ENCODE measurements at places on chromosomes 6 and 20.

DNA sequence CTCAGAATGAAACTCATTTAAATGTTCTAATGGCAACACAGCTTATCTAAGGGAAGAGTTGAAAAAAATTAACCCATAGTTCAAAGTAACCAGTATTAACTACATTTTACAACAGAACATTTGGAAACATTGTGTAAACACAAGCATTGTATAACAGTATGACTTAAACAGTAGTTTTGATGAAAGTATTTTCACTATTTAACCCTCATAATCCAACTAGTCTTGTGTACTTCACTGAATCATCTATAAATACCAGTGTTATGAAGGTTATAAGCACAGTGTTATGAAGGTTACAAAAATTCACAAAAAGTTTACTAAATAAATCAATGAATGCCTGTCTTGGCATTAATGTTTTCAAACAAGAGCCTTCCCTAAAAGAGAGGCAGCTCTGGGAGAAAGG lies 66.5 kb downstream of the REV3L start:
- DNase-seq: peak; percentile 20

- no peak for DNase-seq
Measured at GRCh38 chr6:29259721-29260120, 41.8 kb upstream of the OR14J1 start.

GRCh38 chr20:35595901-35596300 lies 19.7 kb upstream of the SPAG4 start:
- DNase-seq: no peak

DNA sequence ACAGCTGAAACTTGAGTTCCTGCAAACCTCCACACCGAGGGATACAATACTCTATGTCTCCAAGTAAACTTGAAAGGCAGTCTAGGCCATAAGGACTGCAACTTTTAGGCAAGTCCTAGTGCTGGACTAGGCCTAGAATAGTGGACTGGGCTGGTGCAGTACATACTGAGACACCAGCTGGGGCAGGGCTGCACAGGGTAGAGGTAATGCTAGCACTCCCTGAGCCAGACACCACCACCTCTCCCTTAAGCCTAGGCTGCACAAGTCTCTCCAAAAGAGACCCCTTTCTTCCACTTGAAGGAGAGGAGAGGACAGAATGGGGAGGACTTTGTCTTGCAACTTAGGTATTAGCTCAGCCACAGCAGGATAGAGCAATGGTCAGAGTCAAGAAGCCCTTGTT lies 65.7 kb upstream of the PTPRK start:
- DNase-seq: no peak

DNA sequence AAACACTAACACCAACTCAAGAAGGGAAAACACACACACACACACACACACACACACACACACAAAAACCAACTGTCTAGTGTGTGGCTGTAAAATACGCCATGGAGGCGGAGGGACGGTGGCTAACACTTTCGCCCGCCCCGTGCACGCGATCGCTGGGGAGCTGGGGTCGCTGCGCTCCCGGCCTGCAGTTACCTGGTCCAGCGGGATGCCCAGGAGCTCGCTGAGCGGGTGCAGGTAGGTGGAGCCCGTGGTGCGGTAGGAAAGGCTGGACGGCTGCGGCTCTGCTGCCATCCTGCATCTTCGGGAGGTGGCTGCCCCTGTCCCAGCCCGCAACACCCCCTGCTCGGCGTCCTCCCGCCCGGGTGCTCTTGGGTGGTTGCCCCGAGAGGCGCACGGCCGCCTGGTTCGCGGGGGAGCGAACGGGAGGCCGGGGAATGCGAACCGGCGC lies 303 bp downstream of the MBOAT1 start:
- DNase-seq: no peak

DNA sequence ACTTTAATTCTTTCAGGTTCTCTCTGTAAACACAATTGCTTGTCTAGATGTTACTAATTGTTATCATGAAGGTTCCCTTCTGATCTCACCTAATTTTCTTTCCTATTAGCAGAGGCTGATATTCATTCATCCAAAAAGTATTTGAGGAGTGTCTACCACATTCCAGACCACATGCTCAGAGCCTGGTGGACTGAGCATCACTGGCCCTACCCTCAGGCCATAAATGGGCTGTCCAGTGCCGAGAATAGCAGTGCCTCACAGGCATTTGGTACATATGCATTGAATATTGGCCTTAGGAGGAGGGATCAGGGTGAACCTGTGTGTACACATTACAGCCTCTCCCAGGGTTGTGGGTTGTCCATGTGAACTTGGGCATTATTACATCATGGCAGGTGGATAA lies 40.4 kb upstream of the PRELID3B start:
- no peak for DNase-seq

GRCh38 chr20:23697947-23698346 lies 9.1 kb upstream of the CST4 start:
- DNase-seq: no peak

DNA sequence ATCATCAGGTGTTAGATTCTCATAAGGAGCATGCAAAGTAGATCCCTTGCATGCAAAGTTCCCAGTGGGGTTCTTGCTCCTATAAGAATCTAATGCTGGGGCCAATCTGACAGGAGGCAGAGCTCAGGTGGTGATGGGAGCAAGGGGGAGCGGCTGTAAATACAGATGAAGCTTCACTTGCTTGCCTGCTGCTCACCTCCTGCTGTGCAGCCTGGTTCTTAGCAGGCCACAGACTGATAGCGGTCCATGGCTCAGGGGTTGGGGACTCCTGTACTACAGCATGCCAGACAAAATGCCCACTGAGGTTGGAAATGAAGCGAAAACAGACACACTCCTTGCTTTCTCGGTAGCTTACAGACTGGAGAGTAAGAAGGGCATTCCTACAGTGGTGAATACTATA lies 386.8 kb downstream of the PLCB1 start:
- DNase-seq: no peak

GRCh38 chr20:21936720-21937380 lies 231.4 kb downstream of the PAX1 start:
- DNase-seq: no peak

GRCh38 chr6:143119260-143119659 lies 58.6 kb downstream of the AIG1 start:
- DNase-seq: no peak

DNA sequence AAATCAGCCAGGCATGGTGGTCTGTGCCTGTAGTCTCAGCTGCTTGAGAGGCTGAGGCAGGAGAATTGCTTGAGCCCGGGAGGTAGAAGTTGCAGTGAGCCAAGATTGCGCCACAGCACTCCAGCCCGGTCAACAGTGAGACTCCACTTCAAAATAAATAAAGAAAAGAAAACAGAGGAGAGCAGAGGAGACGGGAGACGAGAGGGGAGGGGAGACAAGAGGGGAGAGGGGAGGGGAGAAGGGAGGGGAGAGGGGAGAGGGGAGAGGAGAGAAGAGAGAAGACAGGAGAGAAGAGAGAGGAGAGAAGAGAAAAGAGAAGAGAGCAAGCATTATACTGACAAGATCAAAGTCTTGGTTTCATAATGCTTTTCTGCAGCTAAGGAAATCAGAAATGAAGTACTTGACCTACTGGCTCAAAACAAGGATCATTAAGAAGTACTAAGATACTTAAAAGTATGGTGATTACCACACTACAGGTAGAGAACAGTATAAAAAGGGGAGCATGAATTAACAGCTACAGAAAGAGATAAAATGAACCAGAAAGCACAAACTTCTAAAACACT lies 30.5 kb downstream of the FAM8A1 start:
- no peak for DNase-seq

DNA sequence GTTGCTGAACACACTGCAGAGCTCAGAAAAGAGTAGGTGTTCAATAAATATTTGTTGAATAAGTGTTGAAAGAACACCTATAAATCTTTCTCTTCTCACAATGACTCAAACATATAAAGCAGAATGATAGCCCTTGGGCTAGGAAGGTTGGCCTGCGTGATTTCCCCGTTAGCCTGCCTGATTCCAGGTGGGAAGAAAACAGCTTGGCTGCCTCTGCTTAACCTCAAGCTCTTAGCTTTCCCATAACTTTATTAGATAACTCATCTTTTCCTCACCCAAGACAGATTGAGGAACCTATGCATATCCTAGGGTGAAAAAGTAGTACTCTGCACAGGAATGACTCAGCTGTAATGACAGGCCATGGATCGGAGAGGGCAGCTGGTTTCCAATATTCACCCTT lies 300.3 kb upstream of the ID4 start:
- DNase-seq: no peak

- DNase-seq: no peak
Measured at GRCh38 chr6:42509765-42510164, 54.1 kb upstream of the UBR2 start.

DNA sequence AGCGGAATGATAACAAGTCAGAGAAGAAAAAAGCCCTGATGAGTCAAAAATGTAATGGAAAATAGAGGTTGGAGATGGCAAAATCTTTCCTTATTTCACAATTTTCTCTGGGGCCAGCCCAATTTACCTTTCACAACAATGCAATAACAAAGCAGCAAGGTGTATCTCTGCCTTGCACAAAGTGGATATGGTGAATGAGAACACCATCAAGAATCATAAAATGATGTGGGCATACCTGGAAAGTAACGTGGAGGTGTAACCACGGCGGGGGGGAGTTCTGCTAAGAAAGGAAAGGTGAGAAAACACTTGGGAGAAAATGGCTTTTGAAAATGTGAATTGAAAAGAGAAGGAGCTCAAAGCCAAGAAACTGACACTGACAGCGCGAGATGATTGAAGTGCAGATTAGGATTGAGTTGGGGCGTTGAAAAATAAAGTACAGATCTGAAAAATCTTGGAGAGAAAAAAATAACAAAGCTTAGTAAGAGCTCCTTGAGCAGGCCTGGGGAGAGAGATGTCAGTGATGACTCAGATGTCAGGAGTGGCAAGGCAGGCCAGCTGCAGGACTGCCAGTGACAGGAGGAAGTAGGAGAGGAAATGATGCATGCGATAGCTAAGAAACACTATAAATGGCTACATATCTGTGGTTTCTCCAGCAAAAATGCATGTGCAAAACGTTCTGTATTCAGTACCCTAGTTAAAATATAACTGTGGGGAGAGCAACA lies 26.2 kb downstream of the ARHGAP18 start:
- no peak for DNase-seq

DNA sequence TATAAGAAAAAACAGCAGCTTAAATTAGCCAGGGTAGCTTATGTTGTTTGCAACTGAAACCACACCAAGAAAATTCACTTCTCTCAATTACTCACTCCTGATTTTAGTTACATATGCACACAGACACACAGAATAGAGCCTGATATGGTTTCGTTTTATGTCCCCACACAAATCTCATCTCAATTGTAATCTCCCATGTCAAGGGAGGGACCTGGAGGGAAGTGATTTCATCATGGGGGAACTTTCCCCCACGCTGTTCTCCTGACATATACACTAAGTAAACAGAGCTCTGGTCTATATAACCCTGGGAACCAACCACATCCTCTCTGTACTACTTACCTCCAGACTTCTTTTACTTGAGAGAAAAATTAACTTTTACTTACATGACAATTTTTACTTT lies 9.8 kb downstream of the OR12D1 start:
- no peak for DNase-seq

GRCh38 chr6:45434381-45434700 lies 56.6 kb upstream of the SUPT3H start:
- DNase-seq: no peak

DNA sequence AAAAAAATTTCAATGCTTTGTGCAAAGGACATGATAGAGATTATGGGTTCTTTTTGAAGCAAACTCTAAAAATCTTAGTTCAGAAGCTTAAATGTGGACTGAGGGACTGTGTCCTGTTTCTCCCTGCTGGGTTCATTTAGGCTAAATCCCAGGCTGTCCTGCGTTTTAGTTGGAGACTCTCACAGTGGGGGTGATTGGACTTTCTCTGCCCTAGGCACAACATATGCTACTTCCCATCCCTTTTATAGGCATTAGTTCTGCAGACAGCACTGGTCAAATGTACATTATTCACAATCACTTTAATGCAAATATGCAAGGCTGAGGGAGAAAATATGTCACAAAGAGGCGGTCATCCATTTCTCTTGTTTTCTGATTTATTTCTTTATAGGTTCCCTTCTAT lies 71.3 kb downstream of the TFAP2B start:
- DNase-seq: no peak

- DNase-seq: peak; percentile 63
Measured at GRCh38 chr20:1933465-1933870, 38.3 kb downstream of the SIRPA start.

DNA sequence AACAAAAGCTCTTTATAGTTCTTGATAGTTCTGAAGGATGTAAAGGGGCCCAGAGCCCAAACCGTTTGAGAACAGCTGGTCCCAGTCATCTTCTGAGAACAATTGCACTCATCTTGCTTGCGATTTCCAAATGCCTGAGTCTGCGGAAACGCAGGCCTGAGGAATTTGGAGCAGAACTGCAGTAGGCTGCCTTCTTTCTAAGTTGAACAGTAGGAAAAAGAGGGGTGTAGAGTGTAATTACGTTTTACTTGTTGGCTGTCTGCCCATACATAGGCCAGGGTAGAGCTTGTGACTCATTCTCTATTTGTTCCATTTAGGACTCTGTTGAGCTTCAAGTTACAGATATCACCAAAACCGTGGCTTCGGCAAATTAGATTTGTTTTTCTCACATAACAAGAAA lies 42.0 kb upstream of the KIF16B start:
- no peak for DNase-seq

DNA sequence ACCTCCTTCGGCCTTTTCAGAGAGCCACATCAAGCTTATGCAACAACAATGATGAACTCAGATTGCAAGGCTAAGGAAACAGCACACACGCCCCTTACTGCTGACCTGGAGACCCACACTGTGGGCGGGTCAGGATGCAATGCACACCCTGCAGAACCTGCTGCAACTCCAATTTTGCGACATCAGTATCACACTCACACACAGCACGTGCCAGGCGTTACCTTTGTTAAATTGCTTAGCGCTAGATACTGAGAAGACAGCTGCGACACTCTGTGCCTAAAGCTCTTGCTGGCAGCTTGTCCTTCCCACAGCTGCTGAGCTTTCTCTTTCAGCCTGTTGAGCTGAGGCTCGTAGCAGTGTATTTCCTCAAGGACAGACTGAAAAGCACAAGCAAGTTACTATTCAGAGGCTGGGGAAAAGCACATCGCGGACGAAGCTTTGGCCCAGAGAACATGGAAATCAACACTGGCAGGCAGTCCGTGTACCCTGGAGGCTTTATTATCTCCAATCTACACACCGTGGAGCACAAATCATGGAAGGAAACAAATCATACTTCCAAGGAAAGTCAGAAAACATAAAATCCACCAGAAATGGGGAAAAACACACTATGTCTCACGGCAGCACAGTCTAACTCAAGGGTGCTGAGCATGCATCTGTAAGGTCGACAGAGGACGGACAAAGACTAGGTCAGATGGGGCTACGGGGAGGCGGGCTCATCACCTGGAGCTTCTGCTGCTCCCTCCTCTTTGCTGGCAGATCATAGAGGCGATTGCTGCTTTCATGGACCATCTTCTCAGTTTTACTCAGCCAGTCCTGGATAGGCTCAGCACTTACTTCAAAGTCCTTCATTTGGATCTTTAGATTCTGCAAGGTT lies 268.2 kb downstream of the SYNE1 start:
- no peak for DNase-seq

DNA sequence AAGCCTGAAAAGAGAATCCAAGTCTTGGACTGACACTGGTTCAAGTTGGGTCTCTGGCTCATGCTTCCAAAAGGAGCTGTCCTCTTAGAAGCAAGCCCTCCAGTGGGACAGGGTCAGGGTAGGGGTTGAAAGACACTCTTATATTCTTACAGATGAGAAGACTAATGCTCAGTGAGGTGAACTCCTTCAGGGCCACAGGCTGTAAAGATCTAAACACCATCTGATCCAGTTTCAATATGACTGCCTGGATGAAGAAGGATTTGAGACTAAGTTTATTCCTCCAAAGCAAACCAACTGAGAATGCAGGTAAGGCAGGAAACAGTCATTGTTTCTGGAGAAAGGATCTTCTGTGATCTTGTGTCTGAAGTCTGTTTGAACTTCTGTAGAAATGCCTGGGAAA lies 99.0 kb upstream of the TAB2 start:
- no peak for DNase-seq

Data from cerebellar cortex (tissue), 1 donor.